Activated T-cell treated with anti-CD3 and anti-CD28 coated beads, Interleukin-2, amount 50 U/mL, for 72 hours (primary cell): ENCODE measurements at places on chromosomes 1 and 21. TPM values are rescaled to one million over a fixed set of nuclear protein-coding genes. Genes with fewer than 3 reads are reported as not detected.

- H3K36me3 ChIP-seq = no peaks in the 10 kb centered on the region
- no peaks in the 10 kb centered on the region for H3K4me1 ChIP-seq
- no peaks in the 10 kb centered on the region for H3K27me3 ChIP-seq
- no peak overlapping the region for H3K27ac ChIP-seq
Observed at GRCh38 chr1:246108278-246108925, 398.7 kb downstream of the SMYD3 start.

- no peak overlapping the region for H3K4me3 ChIP-seq
- H3K36me3 ChIP-seq = peaks cover 5% of the 10 kb centered on the region
- H3K4me1 ChIP-seq = peaks cover 12% of the 10 kb centered on the region
- peaks cover 47% of the 10 kb centered on the region for H3K27me3 ChIP-seq
- H3K27ac ChIP-seq = no peak overlapping the region
- DNase-seq = no peak
Observed at GRCh38 chr1:15177710-15178166, 24.2 kb downstream of the TMEM51 start.

GRCh38 chr1:2544875-2545640, 11.1 kb upstream of the TNFRSF14 start:
- H3K4me3 ChIP-seq = peak overlapping the region; percentile 24
- no peak for DNase-seq
- H3K27ac ChIP-seq = no peak overlapping the region
- peaks cover 23% of the 10 kb centered on the region for H3K4me1 ChIP-seq
- H3K36me3 ChIP-seq = no peaks in the 10 kb centered on the region

KIF26B gene
- total RNA-seq = 0.25 TPM
